ENCODE measurements at places on chromosomes 7 and 10.

- no peak for DNase-seq
These were observed 3.9 kb downstream of the CARD11 start for GRCh38 chr7:3039787-3040186.

DNA sequence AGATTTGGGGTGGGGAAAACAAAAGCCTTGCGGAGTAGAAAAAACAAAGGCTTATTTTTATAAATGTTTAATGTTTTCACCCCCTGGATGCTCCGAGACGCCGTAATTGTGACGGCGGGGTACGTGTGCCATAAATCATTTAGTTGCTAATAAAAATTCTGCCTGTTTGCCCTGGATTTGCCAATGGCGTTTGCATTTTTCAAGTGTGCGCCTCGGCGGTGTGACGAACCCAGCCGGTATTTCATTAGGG lies 2.5 kb upstream of the TNRC18 start:
- peak; percentile 71 for DNase-seq

- no peak for DNase-seq
These were observed 130.8 kb downstream of the DNAJB6 start for GRCh38 chr7:157467496-157468212.

DNA sequence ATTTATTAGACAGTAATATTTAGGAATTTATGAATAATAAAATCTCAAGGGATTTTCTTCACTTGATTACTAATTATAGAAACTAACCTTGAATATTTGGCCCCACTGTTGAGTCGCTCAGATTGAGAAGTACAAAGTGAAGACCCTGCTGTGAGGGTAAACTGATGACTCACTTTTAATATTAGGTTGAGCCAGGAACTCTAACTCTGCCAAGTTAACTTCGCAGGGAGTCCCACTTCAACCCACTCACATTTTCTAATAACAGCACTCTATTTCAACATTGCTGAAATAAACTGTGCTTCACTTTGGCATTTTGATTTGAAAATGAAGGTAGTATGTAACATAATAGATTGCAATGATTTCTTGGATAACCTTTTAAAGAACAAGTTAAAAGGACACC lies 200.7 kb downstream of the POLR1F start:
- DNase-seq = no peak

DNA sequence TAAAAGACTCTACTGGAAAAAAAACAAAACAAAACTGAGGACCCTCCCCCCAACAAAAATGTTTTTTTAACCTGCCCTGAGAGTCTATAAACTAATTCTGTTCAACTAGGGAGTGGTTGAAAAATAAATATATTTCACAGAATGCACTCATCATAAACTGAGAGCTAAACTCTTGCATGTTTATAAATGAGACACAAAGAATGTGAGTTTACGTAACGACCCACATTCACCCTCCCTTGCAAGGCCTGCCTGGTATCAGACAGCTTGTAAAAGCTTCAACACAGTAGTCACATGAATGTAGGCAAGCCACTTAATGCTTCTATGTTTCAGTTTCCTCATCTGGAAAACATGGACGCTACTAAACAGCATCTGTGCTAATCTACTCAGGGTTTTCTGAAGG lies 50.3 kb downstream of the JAZF1 start:
- DNase-seq = no peak

DNA sequence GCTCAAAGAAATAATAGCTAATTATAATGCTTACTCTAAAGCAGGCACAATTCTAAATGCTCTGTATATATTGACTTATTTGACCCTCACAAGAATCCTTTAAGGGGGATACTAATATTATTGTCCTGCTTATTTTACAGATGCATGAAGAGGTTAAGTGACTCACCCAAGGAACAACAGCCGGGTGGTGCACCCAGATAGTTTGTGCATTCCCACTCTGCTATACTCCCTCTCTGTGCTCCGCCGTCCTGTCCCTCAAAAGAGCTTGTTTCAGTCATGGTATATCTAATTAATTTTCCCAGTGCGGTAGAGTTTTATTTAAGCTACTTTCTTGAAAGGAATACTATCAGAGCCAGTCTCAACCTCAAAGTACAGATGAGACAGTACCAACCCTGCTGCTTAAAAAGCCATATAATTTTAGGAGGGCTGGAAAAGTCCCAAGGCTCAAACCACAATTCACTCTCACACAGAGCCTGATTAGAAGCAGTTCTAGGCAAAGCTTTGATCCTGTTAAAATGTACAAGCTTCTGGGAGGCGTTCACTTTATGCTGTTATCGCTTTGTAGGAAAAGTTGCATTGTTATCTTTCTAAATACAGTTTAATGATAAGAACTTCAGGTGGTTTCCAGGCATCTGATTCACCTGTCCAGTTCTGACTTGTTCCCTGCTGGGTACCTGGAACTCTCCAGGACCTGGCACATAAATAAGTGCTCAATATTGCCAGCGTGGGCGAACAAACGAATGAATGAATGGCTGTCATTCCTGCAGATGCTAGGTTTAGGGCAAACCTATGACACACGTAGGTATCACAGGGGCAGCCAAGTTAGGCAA lies 261.5 kb upstream of the KLF14 start:
- DNase-seq = peak; percentile 85

DNA sequence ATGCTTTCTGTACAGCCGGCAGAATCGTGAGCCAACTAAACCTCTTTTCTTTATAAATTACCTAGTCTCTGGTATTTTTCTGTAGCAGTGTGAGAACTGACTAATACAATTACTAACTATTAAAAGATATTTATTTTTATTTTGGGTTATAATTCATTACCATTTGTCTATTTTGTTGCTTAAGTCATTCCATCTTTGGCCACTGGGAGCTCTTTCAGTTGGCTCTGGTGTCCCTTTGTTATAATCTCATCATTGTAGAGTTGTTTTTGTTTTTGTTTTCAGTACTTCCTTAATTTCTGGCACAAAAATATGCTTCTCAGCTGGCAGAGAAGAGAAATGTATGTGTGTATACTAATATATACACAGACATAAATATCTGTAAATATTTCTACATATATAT lies 807.9 kb upstream of the MBL2 start:
- no peak for DNase-seq

- DNase-seq = no peak
These were observed 38.9 kb downstream of the GPRIN2 start for GRCh38 chr10:46517541-46517940.

GRCh38 chr7:130242198-130243014 lies 24.3 kb upstream of the CPA2 start:
- DNase-seq = peak; percentile 40

DNA sequence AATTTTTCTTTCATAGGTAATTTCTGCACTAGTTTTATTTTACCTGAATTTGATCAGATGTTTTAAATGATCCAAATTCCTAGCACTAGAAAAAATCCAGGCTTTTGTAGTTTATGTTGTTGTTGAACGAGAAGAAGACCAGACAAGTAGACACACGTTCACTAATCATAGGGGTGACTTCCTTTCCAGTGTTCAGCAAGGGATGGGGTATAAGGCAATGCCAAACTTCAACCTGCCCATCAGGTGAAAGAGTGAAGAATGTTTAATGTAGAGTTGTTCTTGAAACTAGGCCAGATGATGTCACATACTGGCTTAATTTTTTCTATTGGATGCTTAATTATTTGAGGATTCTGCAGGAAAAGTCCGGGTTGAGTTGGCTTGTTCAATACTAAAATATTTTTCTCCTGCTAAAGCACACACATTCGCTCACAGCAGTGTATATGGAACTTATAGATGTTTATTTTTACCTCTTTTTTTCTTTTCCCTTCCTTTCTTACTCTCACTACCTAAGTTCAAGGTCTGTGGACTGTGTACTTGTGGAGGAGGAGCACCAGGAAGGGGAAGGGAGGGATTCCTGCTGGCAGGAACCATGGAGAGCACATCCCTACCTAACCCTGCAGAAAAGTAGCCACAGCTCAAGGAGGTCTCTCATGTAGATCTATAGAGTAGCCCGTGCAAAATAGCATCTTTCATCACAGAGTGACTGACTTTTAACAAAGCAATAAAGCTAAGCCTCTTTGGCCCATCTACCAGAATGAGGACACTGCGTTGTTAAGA lies 23.1 kb upstream of the AKR1E2 start:
- no peak for DNase-seq

- no peak for DNase-seq
These were observed 47.0 kb downstream of the GRK5 start for GRCh38 chr10:119254335-119254734.

DNA sequence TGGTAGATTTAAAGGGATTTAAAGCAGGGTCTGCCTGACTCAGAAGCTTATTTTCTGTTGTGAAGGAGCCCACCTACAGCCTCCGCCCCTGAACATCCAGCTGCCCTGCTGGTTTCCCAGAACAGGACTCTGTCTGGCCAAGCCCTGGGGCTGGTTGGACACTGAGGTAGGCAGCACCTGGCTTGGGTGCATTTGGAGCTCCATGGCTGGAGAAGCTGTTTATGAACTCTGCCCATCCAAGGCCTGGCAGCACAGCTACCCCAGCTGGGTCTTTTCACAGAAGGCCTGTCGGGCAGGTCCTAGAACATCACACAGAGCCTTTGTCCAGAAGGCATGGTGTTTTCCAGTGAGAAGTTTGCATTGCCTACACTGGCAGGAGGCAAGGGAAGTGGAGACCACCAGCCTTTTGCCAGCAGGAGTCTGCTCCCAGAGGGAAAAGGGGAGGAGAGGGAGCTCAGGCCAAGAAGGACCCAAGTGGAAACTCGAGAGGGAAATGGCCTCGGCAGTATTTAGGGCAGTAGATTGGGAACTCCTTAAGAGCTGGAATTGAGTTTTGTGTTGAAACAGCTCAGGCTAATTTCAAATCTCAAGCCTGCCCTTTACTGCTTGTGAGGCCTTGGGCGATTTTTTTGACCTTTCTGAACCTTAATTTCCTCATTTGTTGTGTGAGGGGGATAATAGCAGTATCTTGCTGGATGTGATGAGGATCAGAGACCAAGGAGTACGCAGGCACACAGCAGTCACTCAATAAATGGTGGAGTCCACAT lies 12.3 kb upstream of the PDCD4 start:
- DNase-seq = no peak

DNA sequence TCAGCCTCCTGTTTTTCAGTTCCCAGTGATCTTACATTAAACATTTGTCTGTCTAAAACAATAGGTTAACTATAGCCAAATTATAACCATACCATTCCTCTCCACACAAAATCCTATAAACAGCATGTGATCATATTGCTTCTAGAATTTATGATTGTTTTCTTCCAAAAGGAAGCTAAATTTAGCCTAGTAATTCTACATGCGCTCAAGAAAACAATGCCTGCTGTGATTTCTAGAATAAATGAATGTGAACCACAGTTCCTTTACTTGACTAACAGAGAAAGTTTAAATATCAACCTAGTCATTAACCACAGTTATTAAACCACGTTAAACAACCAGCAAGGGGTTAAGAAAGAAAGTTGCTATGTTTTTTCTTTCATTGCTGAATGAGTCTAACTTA lies 26.4 kb downstream of the MET start:
- no peak for DNase-seq

GRCh38 chr10:72276421-72277339 lies 3.0 kb downstream of the DDIT4 start:
- peak; percentile 80 for DNase-seq

GRCh38 chr7:77455321-77455720 lies 39.2 kb upstream of the GSAP start:
- no peak for DNase-seq

DNA sequence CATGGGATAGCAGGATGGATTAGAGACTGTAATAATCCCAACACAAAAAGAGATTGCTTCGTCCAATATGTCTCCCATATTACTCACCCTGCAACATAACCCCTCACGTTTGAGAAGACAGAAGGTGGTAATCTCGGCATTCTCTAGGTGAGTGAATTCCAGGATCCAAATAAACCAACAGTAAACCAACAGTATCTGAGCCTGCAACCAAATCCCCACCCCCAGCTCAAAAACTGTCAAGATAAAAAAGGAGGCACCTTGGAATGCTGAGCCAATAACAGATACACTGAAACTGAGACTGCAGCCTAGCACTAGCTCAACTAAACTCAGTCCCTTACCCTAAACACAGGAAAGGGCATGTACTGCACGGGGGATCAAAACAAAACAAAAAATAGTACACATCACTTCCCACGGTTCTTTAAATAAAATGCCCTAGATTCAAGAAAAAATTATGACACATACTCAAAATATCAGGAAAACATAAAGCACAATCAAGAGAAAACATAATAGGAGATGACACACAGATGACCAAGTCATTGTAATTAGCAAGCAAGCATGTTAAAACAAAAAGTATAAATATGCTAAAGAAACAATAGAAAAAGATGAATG lies 28.0 kb downstream of the IPMK start:
- DNase-seq = no peak

DNA sequence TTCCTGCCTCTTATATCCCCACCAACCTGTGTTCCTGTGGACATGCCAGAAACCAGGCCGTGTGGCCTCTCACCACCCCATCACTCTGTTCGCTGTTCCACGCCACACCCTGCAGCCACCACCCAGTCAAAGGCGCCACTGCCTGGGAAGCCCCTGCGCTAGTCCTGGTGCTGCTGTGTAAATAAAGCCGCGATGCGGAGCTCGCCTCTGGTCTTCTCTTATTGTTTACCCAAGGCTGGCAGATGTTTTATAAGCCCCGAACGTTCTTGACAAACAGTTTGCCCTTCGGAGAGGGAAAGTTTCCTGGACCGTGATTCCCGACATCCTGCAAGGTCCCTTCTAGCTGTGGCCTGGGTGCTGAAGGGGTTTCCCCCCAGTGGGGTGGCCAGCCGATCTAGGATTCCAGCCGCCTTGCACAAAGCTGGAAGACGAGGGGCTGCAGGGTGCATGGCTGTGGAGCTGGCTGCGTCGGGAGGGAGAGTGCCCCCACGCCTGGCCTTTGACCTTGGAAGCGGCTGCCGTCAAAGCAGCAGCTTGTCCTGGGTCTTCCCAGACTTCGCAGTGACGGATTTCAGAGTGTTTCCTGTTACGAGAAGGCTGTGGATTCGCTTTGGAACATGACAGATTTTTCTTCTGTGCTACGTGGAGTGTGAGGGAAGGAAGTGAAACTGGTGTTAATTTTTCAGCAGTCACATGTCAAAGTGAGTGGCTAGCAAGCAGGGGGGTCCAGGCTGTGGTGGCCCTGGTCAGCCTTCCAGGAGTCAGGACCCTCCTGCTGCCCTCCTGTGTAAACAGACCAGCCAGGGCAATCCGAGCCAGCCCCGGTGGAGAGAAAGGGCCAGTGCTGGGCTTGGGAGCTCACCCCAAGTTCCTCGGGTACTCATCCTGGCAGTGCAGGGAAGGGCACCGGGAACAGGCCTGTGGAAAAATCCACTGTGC lies 61.6 kb downstream of the LHPP start:
- no peak for DNase-seq

- no peak for DNase-seq
These were observed 23.2 kb downstream of the GPR141 start for GRCh38 chr7:37706804-37707203.

DNA sequence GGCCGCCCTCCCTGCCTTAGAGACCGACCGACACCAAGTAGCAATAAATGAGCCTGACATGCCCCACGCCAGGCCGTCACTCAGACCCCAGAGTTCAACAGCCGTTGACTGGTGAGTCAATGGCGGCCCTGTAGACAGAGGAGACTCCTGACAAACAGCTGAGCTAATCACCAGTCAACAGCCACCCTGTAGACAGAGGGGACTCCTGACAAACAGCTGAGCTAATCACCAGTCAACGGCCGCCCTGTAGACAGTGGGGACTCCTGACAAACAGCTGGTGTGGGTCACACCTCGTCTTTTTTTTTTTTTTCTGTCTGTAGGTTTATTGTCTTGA lies 16.9 kb upstream of the KNDC1 start:
- no peak for DNase-seq

- DNase-seq = no peak
These were observed 16.7 kb downstream of the RAMP3 start for GRCh38 chr7:45174328-45174610.
